BJ (cell line): ENCODE measurements at places on chromosomes 12 and 14.

DNA sequence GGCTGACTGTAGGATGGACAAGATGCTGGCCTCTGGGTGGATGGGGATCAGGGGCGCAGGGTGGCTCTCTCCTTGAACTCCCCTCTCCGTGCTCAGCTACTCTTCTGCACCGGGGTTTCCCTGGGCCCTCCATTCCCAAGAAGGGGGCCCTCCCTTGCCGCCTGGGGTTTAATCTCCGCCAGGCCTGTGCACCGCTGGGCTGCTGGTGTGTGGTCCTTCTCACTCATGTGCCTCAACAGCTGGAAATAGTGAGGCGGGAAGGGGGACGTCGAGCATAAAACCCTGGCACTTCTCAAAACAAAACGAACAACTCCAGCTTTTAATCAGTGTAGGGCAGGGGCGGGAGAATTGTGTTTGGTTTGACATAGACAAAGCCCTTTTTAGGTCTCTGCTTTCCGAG is 19.0 kb upstream of the SMOC1 start:
- DNase-seq: no peak

DNA sequence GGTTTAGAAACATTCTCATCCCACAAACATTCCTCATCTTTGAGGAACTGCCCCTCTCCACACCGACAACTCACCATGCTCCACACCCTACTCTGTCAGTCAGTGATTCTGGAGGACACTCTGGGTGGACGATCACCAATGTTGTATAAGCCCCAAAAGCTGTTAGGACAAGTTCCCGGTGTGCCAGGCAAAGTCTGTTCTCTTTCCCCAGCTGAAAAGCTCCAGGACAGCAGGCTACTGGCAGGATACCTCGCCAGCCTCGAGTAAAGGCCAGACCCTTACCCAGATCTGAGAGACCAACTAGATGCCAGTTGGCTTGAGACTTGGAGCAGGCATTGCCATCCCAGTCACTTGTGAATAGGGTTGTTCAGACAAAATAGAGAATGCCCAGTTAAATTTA is 12.0 kb downstream of the KRT5 start:
- no peak for DNase-seq

DNA sequence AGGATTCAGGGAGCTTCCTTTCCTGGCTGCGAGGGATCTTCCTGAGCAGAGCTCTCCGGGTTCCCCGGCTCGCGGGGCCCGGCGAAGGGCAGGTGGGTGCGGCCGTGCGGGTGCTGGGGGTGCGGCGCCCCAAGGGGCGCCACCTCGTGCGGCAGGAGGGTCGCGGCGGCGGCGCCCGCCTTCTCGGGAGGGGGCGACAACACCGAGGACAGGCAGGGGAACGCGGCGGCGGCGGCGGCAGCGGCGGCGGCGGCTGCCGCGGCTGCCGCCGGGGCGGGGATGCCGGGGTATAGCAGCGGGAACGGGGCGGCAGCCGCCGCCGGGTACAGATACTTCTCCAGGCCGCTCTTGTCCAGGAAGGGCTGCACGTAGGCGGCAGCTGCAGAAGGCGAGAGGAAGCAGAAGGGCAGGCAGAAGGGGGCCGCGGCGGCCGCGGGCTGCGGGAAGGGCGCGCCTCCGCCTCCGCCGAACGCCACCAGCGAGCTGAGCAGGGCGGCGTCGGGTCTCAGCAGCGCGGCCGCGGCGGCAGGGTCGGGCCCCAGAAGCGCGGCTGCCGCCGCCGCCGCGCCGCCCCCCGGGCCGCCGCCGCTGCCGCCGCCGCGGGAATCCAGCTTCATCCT is 2.7 kb downstream of the BHLHE41 start:
- DNase-seq: no peak

DNA sequence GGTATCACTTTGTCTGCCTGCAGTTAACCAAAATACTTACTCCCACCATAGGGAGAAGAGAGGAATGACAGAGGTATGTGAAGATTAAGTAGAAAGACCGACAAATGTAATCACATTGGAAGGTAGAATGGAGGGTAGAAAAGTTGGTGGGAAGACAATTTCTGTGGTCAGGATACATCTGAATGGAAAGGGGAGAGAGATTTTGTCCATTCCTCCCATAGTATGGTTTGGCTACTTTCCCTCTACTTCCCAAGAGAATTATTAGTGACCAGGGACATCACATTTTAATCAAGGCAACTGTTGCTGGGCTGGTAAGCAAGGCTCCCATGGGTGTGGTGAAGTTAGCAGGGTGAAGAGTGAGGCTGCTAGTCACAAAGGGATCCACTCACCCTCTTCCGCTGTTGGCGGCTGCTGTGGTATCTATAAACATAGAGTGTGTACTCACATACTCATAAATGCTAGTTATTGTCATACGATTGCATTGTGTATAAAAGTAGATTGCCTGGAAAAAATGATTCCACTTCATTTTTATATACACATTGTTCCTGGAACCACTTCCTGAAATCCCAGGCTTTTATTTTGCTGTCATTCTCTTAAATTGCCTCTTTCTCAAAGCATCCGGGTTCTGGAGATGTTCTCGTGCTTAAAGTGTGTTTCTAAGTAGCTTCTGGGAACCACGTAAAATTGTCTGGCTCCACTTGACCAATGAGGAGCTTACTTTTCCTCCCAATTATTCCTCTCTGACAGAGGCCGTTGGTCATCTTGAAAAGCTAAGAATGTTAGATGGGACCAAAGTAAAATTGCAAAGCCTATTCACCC is 413.1 kb downstream of the ZFP36L1 start:
- no peak for DNase-seq

- DNase-seq: no peak
Observed at GRCh38 chr12:10968765-10969456, 17.8 kb downstream of the TAS2R50 start.

DNA sequence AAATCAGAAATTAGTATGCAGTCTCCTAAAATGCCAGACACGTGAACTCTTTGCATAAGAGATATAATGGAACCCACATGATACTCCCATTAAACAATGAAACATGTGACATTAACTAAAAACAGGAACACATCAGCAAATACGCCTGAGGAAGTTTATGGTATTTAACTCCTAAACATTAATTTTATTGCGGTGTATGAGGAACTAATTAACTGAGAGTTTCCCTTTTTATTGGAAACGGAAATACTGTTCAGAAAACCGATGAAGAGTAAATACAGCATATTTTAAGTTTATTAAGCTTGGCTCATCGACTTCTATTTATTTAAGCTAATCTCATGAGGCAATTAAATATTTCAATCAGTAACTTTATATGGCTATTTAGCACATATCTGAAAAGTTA is 290.3 kb downstream of the SOX5 start:
- peak; percentile 12 for DNase-seq
